MCF 10A (cell line): ENCODE measurements at places on chromosomes 13 and 19.
A peak's percentile ranks its signal among the peaks of the same experiment; 100 is the strongest.

DNA sequence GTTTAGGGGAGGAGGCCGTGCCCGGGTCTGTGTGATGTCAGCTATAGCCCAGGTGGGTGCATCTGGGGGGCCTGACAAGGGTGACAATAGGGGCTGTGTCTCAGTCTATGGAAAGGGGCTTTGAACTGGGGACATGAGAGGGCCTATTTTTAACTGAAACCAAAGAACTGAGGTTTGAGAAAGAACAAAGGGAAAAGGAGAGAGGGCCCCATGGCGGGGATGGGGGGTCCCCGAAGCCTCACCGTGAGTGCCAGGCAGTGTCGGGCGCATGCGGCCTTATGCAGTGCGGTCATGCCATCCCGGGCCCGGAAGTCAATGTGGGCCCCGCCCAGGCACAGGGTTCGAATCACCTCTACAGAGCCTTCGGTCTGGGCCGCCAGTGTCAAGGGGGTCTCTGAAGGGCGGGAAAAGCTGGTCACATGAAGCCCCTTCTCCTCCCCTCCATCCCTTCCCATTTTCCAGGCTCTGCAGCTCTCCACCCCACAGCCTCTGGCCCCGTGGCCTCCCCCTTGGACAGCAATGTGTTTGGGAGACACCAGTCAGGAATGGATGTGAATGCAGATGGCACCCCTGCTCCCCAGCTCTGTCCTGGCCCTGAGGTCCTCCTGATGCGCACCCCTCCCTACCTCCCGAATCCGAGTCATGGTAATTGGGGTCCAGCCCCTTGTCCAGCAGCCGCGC is 5.9 kb downstream of the SHANK1 start:
- no peak for DNase-seq

DNA sequence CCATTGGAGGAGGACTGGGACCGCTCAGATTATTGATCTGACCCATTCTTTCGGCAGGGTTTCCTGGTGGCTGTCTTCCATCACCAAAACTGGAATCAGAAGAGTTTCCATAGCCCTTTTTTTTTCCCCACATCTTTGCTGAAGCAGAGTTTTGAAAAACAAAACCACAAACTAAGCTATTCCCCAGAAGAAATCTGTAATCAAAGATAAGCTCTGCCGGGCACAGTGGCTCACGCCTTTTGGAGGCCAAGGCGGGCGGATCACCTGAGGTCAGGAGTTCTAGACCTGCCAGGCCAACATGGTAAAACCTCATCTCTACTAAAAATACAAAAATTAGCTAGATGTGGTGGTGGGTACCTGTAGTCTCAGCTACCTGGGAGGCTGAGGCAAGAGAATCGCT is 4.2 kb upstream of the ICAM1 start:
- DNase-seq: no peak

DNA sequence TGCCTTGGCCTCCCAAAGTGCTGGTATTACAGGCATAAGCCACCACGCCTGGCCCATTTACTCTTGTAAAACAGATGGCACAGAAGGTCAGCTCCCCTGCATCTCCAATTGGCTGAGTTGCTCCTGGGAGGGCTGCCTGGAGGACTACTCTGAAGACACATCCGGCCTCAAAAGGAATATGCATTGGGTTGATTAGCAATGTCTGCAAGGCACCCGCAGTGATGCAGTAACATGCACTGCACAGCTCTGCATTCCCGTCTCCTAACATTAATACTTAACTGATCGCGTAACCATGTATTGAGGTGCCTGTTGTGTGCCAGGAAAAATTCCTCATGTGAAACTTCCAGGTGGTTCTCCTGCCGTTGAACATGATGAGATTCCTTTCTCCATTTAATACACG is 5.0 kb downstream of the ELAVL3 start:
- DNase-seq: no peak

- DNase-seq: peak; percentile 1
These were observed 111.2 kb upstream of the SGCG start for GRCh38 chr13:23069566-23069965.

GRCh38 chr13:28548872-28549271 is 53.9 kb upstream of the FLT1 start:
- DNase-seq: no peak

- DNase-seq: no peak
These were observed 159.0 kb downstream of the PAN3 start for GRCh38 chr13:28297341-28297740.

DNA sequence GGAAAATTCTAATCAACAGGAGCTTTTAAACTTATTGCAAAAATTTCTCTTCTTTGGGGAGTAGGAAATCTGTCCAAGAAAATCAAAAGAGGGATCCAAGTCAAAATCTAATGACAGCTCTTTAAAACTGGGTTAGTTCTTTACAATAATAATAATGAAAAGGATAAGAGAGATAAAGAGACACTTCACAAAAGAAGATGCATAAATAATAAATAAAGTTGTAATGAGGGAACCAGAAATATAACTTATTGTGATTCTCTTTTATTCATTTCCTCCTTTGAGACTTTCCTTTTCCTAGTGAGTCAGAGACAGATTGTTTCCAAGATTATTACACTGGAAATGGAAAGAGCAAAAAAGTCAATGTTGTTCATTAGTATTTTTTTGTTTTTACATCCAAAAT is 1029.3 kb downstream of the PCDH17 start:
- DNase-seq: no peak
